Ammon's horn (tissue), 1 donor: ENCODE measurements at places on chromosomes 3 and 15.
A peak's percentile ranks its signal among the peaks of the same experiment; 100 is the strongest.

DNA sequence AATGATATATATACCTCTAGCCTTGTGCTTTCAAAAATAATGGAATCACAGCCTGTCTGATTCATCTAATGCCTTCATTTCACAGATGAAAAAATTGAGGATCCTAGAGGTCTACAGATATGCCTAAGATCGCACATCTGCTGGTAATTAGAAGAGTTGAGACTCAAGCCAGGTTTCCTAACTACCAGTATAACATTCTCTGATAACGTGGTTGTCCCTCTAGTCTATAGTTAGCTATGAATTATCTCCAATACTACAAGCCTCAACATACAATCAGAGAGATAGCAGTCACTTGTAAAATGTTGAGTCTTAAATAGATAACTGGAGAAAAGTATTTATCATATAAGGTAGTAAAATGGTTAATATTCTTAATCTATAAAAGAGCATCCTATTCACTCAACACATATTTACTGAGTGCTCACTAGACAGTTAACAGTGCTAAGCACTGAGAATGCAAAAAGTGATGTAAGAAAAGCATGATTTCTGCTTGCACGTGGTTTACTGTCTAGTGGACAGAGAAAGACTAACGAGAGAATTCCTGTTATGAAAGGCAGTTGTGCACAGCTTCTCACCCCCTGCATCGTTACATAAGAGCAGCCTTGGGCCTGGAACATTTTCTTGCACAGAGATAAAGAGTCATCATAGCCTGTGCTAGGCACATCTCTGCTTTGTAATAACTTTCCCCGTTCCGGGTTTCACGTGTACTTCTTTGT is 4.9 kb upstream of the ENTPD3 start:
- no peak for DNase-seq

DNA sequence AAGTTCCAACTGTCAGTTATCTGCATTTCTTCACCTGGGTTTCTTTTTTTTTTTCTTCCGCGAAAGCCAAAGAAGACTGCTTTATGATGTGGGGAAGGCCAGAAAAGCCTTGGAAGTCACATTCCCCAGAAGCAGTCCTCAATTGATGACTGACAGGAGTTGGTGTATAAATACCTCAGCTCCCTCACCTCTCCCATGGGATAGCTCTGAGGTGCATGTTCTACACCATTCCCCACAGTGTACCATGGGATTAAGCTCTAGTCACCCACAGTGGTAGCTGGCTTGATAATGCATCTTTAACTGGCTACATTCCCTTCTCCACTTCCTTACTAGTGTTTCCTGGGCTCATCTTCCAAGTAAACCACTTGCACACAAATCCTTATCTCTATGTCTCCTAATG is 30.5 kb downstream of the DPH3 start:
- DNase-seq, result no peak

DNA sequence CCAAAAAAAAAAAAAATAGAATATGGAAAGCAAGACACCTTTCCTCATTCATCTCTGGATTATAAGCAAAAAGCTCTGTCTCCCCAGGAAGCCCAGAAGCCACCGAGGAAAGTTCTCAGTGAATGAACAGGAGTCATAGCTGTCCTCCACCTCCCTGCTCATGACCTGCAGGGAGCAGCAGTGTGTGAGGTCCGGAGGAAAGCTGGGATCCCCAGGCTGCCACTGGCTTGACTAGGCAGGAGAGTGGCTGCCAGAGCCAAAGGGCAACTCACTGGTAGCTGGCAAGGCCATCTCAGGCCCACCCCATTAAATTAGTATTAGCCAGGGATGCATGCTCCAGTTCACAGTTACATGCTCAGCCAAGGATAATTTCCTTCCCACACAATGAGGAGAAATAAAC is 191.6 kb upstream of the STT3B start:
- DNase-seq, result peak; percentile 4

DNA sequence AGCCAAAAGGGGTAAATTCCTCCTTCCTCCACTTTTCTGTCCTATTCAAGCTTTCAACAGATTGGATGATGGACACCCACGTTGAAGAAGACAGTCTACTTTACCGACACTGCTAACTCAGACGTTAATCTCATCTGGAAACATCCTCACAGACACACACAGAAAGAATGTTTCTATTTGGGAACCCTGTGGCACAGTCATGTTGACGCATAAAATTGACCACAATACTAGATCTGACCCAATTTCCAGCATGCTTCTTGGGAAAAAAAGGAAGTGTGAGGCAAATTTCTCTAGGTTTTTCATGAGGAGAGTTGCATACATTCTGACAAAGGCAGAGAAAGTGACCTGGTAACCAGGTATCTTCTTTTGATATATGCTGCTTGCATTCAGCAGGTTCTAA is 594.1 kb downstream of the FGF12 start:
- DNase-seq, result no peak
